COR-L47 (cell line): ENCODE measurements at places on chromosomes 12 and 14.
A peak's percentile ranks its signal among the peaks of the same experiment; 100 is the strongest.

DNA sequence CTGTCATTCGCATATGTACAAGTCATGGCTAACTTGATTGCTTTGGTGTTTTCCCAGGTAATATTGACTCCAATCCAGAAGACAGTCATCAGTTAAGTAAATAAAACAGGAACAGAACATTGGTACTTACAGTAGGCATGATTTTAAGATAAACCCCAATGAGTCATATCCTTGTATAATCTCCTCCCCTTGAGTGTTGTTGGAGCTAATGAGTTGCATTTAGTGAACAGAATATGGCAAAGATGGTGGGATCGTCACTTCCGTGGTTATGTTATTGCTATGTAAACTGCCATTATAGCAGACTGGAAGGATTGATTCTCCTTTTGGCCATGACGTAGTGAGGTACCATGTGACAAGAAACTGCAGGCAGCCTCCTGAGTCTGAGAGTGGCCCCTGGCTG, 102.2 kb downstream of the TMX1 start:
- DNase-seq = no peak

- DNase-seq = no peak
Observed at GRCh38 chr12:130922511-130922953, 31.2 kb upstream of the ADGRD1 start.

- DNase-seq = peak; percentile 98
Observed at GRCh38 chr14:72926292-72927028, at the start of gene DCAF4. DCAF4 (plus strand) TSS chr14:72926464; CDS start chr14:72937979, 11,515 bp downstream.

DNA sequence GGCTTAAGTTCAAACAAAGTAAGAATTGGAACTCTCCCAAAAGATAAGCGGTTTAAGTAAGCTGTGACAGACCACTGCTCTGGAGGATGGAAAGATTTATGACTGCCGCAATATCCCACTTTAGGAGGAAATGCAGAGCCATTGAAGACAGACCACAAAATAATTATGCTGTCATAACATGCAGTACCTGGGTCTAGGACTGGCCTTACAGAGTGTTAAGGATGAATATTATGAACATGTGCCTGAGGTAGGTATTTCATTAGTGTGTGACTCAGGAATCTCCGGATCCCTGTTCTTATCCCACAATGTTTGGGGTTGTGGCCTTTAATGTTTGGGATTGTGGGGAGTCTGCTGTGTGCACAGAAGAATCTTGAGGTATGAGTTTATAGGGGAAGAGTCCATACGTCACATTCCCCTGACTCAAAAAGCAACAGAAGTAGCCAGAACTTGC, 114.9 kb downstream of the SAMD4A start:
- no peak for DNase-seq

- no peak for DNase-seq
Observed at GRCh38 chr12:126337556-126338441, 1272.6 kb downstream of the AACS start.

DNA sequence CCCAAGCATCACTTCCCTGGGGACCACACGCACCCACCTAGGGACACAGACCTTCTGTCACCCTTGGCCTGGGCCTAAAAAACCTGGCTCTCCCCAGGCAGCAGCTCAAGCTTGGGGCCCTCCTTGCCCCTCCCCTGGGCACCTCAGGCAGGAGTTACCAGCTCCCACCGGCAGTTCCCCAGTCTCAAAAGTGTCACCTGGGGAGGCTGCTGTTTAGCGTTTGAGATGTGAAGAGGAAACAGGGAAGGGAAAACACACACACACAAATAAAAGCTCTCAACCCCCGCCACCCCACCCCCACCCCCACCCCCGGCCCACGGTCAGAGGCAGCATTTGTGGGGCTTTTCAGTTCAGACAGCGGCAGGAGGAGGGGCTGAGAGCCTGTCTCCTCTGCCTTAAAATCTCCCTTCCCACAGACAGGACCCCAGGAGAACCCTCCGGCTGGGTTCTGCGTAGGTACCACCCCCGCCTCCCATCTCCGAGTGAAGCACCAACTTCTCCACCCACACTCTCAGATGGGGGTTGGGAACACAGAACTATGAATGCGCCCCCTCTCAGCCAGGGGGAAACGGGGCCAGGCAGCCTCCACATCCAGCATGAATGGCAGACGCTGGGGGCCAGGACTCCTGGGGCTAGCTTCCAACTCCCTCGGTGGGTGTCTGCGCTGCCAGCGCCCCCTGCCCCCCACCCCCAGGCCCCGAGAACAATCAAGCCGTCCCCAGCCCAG, 3.0 kb downstream of the NCOR2 start:
- DNase-seq = no peak

DNA sequence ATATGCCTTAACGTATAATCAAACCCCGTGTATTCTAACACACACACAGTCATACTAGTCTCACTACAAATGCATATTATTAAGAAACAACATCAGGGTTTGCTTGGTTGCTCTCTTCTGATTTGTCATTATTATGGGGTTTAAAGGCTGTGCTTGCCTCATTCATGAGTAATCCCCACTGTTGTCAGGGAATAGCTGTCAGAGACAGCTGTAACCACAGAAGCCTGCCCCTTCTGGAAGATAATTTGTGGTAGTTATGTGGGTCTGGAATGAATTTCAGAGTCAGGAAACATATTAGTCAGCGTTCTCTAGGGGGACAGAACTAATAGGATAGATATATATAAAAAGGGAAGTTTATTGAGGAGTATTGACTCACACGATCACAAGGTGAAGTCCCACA, 456.9 kb upstream of the TMEM132C start:
- DNase-seq = no peak

DNA sequence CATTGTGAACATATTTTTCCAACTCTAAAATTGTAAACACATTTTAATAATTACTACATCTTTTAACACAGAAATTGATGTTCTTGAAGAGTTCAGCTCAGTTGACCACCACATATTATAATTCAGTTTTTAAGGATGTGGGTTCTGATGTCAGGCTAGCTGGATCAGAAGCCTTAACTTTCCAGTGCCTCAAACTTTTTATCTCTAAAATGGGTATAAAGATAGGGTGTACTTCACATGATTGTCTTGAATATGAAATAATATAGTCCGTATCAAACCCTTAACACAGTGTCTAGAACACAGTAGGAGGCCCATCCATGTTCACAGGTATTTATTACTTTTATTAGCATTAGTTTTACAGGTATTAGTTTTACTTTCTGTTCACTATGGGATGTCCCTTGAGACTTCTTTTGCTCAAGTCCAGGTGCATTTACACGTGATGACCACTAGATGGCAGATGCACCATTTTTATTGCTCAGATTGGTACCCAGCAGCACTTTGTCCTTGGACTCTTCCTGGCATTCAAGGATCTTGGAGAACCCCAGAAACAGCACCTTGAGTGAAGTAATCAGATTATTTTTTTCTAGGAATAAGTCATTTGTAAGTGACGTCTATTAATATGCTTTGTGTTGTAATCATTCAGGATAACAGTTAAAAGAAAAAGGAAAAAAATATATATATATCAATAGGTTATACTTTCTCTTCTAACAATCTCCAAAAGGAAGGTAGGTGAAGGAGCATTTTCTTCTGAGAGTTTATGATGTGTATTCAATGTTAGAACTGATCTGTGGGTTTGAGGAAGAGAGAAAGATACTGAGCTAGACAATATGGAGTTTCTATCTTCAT, 580.2 kb downstream of the ETNK1 start:
- DNase-seq = no peak

DNA sequence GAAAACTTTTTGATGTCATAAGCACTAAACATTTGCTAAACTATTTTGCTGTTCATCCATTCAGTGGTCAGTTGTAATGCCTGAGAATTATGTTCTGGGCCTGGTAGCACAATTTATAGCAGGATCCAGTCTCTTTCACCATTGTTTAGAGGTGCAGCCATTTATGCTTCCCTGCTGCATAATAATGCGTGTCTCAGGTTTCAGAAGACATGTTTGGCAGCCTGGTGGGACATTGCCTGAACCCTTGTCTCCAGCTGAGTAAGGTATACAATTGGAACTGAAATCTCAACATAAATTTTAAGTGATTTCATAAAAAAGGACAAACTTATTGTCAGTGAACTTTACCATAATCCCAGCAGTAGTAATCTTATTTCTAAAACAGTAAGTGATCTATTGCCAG, 94.8 kb downstream of the POLR3B start:
- no peak for DNase-seq

GRCh38 chr12:97181571-97182265, 274.7 kb downstream of the NEDD1 start:
- DNase-seq = no peak

DNA sequence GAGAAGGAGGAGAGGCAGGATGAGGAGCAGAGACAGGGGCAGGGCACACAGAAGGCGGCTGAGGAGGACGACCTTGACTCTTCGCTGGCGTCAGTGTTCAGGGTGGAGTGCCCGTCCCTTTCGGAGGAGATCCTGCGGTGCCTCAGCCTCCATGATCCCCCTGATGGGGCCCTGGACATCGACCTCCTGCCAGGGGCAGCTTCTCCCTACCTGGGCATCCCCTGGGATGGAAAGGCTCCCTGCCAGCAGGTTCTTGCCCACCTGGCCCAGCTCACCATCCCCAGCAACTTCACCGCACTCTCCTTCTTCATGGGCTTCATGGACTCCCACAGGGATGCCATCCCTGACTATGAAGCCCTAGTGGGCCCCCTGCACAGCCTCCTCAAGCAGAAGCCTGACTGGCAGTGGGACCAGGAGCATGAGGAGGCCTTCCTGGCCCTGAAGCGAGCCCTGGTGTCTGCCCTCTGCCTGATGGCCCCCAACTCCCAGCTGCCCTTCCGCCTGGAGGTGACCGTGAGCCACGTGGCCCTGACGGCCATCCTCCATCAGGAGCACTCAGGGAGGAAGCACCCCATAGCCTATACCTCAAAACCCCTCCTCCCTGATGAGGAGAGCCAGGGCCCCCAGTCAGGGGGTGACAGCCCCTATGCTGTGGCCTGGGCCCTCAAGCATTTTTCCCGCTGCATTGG, 14.6 kb downstream of the CBLN3 start:
- no peak for DNase-seq

- no peak for DNase-seq
Observed at GRCh38 chr14:63282997-63283883, 35.5 kb downstream of the GPHB5 start.

GRCh38 chr14:35958499-35958898, 132.4 kb downstream of the BRMS1L start:
- DNase-seq = no peak

DNA sequence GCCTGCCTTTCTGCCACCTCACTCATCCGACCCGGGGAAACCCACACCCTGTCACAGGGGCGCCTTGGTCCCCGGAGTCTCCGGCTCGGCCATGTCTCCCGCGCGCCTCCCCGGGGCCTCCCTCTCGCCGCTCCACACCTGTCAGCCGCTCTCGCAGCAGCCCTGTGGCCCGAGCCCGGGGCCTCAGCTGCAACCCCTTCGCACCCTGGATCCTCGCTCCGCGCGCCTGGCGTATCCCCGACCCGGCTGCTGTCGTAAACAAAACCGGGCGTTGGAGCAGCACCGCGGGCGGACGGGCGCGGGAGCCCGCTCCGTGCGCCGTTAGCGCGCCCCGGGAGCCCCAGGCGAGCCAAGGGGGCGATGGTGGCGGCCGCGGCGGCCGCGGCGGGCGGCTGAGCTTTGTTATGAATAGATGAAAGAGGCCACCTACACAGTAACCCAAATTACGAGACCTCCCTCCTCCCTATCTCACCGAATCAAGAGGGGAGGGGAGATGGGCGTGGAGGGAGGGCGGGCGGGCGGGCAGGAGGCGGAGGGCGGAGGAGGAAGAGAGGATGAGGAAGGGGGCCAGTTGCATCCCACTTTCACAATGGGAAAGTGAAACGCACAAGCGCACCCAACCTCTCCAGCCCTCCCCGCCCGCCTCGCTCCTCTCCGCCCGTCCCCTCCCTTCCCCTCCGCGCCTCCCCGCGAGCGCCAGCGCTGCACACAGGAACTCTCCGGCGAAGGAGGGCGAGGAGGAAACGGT, at the start of gene PLXNC1:
PLXNC1 (plus strand) TSS at position 587 of the 748 bp plus-strand sequence. CDS start 395 bp downstream, outside the sequence.
- DNase-seq = peak; percentile 62

DNA sequence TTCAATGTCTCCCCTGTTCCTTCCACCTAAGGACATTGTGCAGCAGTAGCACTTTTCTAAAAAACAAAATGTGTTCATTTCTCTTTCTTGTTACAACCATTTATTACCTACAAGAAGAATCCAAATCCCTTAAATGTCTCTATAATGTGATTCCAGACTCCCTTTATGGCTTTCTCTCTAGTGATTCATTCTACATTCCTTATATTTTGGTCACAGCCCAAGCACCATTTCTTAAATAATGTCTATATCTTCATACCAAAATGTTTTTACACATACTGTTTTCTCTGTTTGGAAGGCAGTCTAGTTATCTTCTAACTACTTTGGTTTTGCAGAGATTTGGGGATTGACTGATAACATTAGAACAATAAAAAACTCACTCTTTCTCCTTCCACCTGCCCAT, 1037.3 kb upstream of the FLRT2 start:
- DNase-seq = no peak

DNA sequence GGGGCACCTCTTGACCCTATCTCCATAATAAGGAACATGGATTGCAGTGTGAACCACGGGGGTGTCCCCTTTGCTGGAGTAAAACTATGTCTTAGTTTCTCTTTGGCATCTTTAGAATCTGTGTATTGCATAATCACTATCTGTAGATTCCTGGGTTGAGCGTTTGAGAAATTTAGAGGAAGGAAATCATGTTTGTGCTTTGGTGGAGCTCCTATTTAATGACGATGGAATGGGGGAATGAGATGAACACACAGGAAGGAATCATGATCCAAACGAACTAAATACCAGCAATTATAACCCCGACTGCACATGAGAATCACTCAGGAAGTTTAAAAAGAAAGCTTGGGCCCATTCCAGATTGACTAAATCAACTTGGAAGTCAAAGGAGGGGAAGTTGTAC, 1.3 kb upstream of the MYG1 start:
- no peak for DNase-seq

- no peak for DNase-seq
Observed at GRCh38 chr12:6199531-6200255, 507 bp upstream of the CD9 start.

DNA sequence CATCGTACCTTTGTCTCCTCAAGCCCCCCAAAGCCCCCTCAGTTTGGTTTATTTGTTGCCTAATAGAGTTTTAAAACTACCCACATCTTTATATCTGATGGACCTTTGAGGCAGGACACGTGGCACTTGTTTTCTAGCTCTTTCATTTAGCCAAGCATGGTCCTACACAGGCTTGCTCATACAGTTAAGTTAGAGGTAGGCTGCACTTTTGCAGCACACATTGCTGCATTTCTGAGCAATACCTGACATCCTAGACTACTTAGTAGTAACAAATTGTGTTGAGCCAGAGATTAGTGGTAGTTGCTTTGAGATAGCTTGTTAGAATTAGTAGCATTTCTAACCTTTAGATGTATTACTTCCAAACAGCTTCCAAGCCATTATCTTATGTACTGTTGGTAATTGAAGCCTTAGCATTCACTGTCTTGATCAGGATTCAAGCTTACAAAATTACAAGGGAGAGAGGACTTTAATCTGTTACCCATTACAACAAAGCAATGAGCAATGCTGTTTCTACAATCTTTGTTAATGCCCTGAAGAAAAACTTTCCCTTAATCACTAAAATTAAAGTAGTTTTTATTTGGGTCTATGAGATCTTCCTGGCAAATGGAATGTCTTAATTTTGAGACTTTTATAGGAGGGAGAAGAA, 96.6 kb downstream of the WNK1 start:
- no peak for DNase-seq
